ENCODE measurements at places on chromosomes 3 and 15.
A peak's percentile ranks its signal among the peaks of the same experiment; 100 is the strongest.

DNA sequence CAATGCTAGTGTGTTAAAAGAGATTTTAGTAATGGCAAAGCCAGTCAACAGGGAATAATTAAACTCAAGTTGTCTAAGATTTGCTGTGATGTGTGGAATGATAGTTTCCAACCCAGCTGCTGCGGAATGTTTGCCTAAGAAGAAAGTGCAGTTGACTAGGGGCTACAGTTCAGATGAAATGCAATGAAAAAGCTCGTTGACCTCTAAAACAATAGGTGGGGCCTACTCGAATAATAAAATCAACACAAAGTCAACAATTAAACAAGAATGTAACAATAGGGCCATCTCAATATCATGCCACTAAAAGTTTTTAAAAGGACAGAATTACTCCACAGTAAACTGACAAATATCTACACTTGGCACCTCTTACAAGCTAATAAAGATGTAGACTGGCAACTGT is 484.2 kb downstream of the MECOM start:
- DNase-seq = no peak

DNA sequence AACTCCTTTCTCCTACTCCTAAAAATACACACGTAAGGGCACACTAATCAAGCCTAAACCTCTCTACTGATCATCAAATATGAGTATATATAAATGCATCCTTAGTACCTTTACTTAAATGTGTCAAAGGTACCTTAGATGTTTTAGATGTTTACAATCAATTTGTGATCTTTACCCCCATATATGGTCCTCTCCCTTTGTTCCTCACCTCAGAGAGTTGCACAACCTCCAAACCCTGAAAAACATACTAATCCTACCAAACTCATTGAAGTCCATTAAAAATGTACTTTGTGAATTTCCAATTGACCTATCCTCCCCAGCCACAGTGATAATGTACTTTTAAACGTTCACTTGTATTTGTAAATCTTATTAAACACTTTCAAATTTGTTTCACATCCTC is 249.1 kb downstream of the STAG1 start:
- DNase-seq = no peak

GRCh38 chr3:133588035-133588434 is 14.5 kb downstream of the CDV3 start:
- DNase-seq = no peak

DNA sequence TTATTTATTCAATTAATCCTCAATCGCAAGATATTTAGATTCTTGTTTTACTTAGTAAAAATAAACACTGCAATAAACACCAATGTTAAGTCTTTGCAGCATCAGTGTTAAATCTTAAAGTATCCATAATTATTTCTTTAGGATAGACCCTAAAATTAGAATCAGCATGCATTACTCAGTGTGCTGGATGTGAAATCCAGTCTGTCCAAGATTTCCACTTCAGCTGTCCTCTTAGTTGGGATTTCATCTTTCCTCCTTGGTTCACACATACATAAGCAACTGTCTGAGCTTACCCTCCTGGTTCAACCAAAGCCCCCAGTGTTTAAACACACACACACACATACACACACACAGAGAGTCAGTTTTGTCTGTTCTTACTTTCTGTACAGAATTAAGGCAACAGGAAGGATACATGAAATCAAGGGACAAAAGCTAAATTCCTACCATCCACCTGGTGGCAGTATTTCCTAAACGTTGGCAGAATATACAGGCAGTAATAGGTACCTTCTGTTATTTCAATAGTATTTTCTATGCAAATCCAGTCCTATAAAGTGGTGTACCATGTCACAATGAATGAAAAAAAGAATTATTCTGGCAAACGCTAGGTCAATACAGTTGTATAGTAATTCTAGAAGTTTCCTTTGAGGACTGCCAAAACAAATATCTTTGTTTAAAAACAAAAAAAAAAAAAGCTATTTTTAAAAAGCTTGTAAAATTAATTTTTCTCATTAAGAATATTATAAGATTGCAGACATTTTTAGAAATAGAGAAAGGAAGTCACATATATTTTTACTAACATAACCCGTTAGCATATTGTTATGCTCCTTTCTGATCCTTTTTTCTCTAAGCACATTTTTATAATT is 27.3 kb upstream of the DMXL2 start:
- no peak for DNase-seq

- DNase-seq = no peak
Observed at GRCh38 chr15:45481135-45481534, 41.4 kb downstream of the SLC30A4 start.

DNA sequence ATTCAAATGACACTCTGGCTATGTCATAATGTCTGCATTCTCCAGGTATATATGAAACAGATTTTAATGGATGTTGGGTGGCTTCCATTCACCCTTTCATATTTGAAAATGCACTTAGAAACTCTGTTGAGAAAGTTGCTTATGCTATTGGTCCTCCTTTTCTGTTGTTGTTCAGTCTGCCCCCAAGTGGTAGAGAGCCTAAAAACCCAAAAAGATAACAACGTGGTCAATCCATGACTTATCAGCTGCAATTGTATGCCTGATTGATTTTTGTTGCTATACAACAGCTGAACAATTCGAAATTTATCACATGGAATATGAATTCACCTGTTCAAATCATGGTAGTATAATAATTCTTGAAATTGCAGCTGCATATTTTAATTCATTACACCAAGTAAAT is 279.8 kb downstream of the ROBO2 start:
- no peak for DNase-seq

GRCh38 chr3:31606453-31606852 is 73.7 kb downstream of the STT3B start:
- DNase-seq = no peak

GRCh38 chr3:169610888-169611291 is 52.6 kb downstream of the MECOM start:
- DNase-seq = no peak

DNA sequence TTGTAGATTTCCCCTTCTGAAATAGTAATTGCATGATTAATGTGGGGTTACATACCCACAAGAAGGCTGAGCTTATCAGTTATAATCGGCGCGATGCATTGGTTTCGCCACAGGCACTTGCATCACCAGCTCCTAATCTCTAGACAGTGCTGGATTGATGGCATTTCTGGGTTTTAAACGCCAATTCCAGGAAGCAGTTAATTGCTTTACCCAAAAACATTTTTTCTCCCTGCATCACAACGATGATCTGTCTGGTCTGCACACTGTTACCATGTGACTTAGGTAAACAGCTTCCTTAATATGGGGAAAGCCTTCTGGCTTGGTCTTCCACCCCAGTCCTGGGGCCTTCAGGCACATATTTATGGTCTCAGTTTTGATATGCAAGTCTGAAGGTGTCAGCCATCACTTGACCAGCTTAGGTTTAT is 70.0 kb upstream of the HEG1 start:
- no peak for DNase-seq

DNA sequence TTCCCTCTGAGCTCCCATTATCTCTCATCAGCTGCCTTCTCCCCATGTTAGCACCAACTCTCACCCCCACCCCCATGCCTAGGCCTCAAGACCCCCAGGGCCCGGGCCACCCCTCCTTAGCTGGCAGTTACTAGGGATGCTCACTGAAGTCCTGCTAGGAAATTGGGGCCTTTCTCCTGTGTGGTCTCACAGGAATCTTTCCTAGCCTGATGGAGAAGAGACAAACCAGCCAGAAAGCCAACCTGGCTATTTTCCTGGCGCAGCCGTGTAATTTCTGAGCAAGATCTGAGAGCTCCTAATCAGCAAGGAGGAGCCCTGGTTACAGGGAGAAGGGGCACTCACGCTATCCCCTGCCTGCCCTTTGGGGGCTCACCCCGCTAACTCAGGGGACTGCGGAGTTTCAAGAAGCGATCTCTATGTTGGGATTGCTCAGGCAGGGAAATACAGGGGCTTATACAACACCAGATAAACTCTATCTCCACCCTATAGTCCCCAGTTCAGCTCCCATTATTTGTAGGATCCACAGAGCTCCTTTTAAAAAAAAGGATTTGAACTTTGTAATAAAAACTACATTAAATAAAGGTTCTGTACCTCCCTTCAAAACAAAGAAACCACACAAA is 25.2 kb downstream of the NR2F2 start:
- no peak for DNase-seq

GRCh38 chr3:39121621-39122020 is 14.1 kb downstream of the TTC21A start:
- DNase-seq = no peak

- DNase-seq = no peak
Observed at GRCh38 chr3:149011676-149012075, 20.3 kb downstream of the GYG1 start.

GRCh38 chr3:162041622-162042021 is 545.0 kb downstream of the OTOL1 start:
- DNase-seq = no peak

GRCh38 chr15:70166506-70167087 is 68.9 kb upstream of the TLE3 start:
- no peak for DNase-seq

DNA sequence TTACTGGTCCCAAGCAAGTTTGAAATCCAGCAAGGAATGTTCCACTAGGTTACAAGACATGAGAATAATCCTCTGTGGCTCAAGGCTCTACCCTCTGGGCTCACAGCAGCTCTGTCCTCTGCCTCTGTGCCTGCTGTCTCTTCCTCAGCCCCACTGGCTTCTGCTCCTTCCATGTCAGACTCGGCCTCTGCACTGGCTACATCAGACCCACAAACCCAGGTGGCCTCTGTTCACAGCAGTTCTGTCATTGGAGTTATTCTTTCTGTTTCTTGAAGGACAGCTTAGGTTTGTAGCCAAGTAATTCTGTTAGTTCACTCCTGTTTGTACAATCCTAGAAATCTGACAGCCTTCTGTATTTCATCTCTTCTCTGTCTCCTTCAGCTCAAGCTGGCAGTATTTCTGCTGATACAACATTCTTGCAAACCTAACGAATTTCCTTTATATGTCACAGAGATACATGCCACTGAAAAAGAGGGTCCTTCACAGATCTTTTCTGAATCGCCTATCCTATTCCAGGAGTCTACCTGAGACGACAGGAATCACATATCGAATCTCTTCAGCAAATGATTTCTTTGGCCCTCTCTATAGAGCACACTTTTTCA is 227.8 kb upstream of the PLSCR5 start:
- DNase-seq = no peak

DNA sequence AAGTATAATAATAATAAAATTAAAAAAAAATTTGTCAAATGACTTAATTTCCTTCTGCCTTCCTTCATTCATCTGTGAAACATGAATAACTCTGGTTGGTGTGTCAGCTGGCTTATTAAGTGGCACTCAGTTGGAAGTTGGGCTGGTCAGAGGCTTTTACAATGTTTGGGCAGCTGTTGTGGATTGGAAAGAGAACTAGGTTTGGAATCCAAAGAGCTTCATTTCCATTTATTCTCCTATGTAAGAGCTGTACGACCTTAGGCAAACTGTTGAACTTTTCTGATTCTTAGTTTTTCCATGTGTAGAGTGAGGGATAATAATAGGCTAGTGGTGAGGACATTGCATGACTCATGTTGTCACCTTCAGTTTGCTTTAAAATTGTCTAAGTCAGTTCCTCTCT is 606.7 kb downstream of the PDCD6IP start:
- DNase-seq = no peak

- DNase-seq = peak; percentile 34
Observed at GRCh38 chr3:50572801-50573371, 3.6 kb downstream of the HEMK1 start.

- no peak for DNase-seq
Observed at GRCh38 chr15:90348456-90348855, 3.6 kb upstream of the ZNF774 start.

GRCh38 chr3:27078246-27078913 is 290.8 kb downstream of the NEK10 start:
- DNase-seq = no peak

- DNase-seq = no peak
Observed at GRCh38 chr15:60593170-60593478, 114.2 kb upstream of the ICE2 start.

GRCh38 chr3:150412561-150413231 is 4.6 kb downstream of the TSC22D2 start:
- no peak for DNase-seq

DNA sequence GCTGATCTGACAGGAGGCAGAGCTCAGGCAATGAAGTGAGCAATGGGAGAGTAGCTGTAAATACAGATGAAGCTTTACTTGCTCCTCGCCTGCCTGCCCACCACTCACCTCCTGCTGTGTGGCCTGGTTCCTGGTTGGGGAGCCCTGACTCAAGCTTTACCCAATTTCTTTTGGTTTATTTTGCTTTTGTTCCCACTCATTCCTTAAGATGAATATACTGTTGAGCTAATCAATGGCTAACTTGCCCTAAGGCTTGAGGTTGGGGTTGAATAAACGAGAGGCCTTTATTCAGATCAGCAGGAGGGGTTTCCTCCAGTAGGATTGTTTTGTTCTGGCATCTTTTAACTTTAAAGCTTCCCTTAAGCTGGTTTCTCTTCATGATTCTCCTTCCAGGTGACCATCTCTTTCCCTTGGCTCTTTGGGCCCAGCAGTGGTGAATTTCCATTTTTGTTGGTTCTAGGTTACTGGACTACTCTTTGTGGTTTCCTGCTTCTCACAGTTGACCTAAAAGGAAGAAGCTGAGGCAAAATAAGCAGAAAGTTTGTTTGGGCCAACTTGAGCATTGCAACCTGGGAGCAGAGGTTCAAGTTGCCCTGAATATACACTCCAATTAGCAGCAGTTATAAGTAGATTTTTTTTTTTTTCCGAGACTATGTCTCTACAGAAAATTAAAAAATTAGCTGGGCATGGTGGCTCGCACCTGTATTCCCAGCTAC is 44.4 kb downstream of the STARD9 start:
- DNase-seq = no peak

DNA sequence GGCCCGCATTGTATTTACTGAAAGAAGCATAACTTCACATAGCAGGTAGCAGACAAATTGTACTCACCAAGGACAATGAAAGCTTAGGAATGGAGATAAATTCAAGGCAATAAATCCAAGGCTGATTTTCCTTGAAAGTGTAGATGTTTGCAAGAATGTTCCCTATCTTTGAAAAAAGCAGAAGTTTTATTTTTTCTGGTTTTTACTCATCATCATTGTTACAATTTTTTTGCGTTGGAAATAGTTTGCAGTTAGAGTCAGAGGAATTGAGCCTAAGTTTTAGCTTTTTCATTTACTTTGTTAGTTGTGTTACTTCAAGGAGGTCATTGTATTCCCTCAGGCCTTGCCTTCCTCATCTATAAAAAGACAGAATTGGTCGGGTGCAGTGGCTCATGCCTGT is 213.9 kb upstream of the TBL1XR1 start:
- no peak for DNase-seq

DNA sequence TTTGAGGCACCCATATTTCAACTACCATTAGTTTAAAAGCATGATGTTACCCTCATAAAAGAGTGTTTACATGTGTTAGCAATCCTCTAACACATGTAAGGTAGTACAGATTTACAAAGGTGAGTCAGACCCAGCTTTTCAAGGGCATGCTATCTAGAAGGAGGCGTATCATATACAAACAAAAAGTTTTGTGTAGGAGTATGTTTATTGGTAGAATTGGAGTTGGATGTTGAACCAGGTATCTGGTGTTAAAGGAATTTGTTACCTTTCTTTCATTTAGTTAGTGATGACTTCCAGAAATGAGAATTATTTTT is 2.4 kb downstream of the HACD3 start:
- DNase-seq = no peak
